Stimulated activated CD4-positive, alpha-beta T cell treated with anti-CD3 and anti-CD28 coated beads, Interleukin-1b, Interleukin-23, amount 100 ng/mL, for 4 hours (primary cell): ENCODE measurements at places on chromosomes 11 and 22.

DNA sequence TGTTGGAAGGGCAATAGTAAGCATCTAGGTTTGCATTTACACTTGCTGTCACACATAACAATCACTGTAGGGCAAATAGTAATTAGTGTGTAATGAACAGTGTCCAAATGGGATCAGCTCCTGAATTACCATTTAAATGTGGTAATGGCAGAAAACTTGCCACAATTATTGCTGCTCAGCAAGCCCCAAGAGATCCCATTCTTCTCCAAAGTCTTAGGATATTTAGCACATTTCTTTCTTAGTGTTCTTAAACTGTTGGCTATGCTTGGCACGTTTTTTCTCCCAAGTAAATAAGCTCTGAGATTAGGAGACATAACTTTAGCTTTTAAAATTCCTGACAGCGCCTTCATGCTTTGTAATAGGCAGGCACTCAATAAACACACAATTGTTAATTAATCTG lies 1037.0 kb downstream of the DLG2 start:
- DNase-seq = no peak

DNA sequence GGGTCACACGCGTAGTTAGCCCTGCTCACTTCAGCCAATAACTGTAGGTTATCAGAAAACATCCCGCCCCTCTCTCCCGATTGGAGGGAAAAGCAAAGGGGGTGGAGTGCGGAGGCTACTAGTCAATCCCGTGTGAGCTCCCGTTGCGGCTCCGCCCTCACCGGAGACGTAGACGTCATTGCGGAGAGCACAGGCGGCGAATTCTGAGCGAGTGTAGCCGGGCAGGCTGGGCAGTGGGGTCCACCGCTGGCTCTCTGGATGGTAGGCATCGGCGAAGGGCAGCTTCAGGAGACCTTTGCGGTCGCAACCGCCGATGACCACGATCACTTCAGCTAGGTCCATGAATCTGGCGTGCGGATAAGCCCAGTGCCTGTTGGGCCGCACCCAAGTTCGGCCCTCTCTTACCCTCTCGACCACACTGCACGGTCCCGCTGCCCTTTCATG lies 4.7 kb downstream of the KLHL35 start:
- DNase-seq = peak; percentile 33

DNA sequence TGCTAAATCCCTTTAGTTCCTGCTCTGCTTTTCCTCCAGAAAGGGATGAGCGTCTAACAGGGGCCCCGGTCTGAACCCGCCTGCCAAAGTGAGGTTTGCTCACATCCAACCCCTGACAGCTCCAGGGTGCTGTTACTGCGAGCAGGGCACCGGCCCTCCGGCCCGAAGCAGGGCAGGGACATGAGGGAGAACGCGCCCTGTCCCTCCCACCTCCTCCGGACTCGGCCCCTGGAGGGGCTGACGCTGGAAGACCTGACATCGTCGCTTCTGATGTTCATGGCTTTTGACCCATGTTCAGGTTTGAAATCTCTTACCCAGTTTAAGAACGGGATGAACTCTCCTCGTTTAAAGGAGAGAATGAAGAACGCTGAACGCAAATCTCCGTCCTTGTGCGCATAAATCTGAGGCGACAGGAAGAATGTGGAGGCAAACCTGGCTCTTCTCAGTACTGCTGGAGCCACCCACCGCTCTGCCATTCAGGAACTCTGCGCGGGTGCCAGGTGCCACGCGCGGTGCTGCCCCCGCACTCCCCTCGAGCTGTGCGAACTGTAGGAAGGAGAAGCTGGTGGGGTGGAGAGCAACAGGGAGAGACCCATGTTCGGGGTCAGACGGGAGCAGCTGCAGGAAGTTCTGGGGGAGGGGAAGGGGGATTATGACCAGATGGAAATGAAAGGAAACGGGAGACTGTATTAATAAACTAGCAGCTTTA lies 826 bp upstream of the EEF1G start:
- no peak for DNase-seq

DNA sequence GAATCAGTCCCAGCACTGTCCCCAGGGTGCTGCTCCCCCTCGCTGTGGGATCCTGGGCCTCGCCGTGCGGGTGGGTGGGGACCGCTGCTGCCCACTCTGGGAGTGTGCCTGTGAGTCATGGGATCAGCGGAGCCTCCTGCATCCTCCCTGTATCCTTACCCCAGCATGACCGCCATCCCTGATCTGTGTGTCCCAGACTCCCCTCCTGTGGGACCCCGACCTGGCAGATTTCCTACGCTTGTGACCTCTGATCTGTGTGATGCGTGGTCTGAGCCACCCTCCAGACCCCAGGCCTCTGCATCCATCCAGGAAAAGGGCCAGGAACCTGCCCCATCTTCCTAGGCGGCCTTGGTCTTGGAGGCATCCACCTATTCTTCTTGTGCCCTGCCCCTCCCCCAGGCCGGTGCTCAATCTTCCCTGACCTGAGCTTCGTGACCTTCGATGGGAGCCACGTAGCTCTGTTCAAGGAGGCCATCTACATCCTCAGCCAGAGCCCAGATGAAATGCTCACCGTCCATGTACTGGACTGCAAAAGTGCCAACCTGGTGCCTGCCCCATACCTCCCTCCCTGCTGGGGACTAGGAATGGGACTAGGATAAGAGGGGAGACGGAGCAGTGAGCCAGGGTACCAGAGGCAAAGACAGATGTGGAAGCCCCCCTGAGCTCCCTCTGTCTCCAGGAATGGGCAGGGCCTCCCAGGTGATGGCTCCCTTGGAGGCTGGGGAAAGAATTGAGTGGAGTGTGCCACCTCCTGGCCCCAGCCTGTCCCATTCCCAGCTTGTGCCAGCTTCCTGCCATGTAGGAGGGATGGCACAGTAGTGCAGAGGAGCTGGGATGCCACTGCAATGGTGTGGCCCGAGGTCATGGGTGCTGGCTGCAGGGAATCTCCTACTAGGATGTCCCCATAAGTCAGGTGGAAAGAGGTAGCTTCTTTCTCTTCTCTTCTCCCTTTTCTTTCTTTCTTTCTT lies 65.4 kb downstream of the OTOG start:
- DNase-seq = no peak

DNA sequence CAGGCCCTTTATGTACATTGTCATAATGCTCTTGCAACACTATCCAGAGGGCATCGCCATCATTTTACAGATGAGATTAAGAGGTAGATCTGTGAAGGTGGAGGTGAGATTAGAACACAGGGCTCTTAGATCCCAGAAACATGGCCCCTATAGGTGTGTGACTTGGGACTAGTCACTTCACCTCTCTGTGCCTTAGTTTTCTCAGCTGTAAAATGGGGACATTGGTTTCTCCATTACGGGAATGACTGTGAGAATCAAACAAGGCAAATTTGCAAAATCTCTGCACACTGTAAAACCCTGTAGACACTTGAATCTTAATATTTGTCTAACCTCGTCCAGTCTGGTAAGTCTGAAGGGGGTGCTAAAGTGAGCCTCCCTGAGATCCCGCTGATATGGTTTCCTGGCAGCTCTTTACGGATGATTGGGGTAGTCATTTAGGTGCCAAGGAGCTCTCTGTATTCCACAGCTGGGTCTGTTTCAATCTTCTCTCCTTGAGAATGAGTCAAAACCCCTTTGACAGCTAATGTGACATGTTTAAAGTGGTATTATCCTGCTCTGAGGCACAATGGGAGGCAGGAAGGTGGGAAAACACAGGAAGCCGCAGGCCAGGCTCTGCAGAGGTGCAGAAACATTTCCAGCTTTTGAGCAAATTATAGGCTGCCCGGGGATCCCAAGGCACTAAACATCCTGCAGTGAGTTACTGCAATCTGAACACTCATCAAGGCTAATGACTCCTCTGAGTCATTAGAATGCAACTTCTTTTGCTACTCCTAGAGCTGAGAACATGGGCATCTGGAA lies 140.8 kb downstream of the CCDC81 start:
- no peak for DNase-seq

- no peak for DNase-seq
These were observed 200.3 kb downstream of the C11orf91 start for GRCh38 chr11:33500332-33500731.

- DNase-seq = no peak
These were observed 29.6 kb upstream of the DNAJB13 start for GRCh38 chr11:73921180-73921579.

DNA sequence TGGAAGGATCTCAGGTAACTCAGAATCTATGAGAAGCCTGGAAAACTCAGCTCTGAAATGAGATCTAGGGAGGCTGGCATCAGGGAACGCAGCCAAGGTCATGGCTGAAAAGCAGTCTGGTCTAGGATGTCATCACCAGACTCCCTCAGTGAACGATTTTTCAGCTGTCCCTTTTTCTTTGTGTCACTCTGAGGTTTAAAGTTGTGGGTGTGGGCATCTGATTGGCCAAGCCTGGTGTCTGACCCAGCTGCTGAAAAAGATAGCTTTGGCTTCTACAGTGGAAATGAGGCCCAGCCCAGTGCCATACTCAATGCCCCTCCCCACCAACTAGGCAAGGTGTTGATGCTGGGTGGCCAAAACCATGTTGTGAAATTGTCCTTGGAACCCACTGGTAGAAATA lies 14.5 kb downstream of the RPS3 start:
- DNase-seq = no peak

DNA sequence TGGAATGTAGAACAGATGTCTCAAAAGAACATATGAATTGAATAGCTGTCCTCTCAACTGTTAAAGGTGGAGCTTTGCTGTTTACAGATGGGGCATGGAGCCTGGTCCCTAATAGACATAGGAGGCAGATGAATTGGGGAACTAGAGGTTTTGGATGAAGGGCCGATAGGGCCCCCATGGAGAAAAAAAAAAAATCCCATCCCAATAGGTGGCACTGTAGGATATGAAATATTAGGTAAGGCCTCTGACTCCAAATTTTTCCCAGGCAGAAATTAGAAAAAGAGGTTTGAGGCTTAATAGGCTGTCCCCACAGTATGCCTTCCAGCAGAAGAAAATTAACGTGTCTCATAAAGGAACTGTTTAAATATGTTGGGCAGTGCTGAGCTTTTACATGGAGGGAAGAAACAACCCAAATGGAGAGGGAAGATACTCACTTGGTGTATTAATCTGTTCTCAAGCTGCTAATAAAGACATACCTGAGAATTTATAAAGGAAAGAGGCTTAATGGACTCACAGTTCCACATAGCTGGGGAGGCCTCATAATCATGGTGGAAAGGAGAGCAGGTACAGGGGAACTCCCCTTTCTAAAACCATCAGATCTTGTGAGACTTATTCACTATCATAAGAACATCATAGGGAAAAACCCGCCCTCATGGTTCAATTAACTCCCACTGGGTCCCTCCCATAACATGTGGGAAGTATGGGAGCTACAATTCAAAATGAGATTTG lies 30.1 kb upstream of the TMEM45B start:
- no peak for DNase-seq

- DNase-seq = no peak
These were observed at the start of gene AHNAK for GRCh38 chr11:62546244-62546928. TSS of gene AHNAK (minus strand) at chr11:62546806. CDS start at chr11:62536098, 10,708 bp downstream.

GRCh38 chr11:79492008-79492407 lies 51.2 kb upstream of the TENM4 start:
- no peak for DNase-seq

DNA sequence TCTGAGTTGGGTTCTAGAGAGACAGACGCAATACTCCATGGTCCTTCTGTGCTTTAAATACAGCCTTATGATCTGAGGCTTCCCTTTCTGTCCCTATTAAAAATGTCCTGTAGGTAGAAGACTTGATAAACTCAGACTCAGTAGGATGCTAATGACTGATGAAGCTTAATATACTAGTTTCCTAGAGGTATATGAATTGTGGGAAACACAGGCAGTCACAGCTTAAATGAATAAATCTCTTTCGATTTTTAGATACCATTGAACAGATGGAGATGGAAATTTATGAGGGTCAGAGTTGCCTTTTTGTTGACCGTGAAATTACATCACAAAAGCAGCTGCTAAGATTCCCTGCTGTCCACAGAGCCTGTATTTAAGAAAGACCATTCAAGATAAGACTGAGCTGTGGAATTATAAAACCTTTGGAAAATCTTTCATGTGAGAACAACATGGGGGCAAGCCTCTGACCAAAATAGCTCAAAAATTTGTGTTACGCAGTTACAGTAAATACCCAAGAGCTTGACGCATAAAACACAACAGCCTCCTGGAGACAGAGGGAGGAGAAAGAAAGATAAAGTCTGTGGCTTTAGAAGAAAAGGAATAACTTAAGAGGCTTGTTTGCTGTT lies 172.3 kb downstream of the AASDHPPT start:
- no peak for DNase-seq
